Caki2 (cell line): ENCODE measurements at places on chromosomes 1 and 21. TPM values are rescaled to one million over a fixed set of nuclear protein-coding genes. Genes with fewer than 3 reads are reported as not detected.

The SPRR2A gene
- not detected in 2 replicates for total RNA-seq

The FABP3 gene
- total RNA-seq, result not detected in 2 replicates

The RSPH1 gene
- 0.32 and 2.6 TPM in 2 replicates for total RNA-seq

The KRTAP12-2 gene
- total RNA-seq, result not detected in 2 replicates

The PCNT gene
- 8.5 and 42.4 TPM in 2 replicates for total RNA-seq
